ENCODE measurements at places on chromosomes 3 and 15.
A peak's percentile ranks its signal among the peaks of the same experiment; 100 is the strongest.

DNA sequence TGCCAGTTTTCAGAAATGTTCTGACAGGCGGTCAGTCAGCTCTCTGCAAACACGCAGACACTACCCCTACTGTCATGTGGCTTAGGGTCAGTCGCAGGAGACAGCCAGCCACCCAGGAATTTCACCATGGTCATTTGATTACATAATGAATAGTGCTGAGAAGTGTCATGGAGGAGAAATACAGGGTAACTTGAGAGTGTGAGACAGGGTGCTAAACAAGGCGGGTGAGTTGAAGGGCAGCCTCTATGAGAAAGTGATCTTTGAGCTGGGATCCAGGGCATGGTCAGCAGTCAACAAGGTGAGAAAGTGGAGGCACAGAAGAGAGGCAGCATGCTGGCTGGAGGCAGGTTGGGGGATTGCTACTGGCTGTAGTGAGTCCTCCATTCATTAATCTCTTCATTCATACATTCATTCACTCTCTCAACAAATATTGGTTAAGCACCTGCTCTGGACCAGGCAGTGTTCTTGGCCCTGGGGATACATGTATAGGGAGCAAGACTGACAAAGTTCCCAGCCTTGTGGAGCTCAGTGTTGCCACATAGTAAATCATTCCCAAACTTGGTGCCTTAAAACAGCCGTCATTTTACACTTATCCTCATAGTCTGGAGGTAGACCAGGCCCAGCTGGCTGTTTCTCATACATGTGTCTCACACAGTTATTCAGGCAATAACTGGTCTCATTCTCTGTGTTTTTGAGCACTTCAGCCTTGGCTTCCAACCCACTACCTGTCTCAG lies 14.8 kb downstream of the PXYLP1 start:
- no peak overlapping the region for H3K4me3 ChIP-seq
- no peaks in the 10 kb centered on the region for H3K36me3 ChIP-seq
- DNase-seq, result no peak
- peaks cover 17% of the 10 kb centered on the region for H3K4me1 ChIP-seq
- no peaks in the 10 kb centered on the region for H3K27me3 ChIP-seq

DNA sequence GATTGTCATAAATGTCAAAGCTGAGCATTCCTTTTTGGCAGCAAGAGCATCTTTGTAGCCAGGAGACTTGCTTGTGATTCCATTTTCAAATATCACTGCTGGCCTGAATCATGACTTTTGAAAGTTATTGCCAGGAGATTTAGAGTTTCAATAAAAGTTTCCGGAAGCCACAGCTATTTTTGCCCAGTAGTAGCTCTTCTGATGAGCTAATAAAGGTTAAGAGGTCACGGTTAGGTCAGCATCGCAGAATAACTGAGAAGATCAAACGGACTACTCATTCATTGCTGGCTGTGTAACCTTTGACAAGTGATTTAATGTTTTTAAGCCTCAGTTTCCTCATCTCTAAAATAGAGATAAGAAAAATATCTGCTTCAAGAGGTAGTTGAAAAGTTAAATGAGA lies 105.1 kb upstream of the ETV5 start:
- H3K27ac ChIP-seq, result no peak overlapping the region
- H3K4me3 ChIP-seq, result no peak overlapping the region
- no peaks in the 10 kb centered on the region for H3K36me3 ChIP-seq
- H3K4me1 ChIP-seq, result no peaks in the 10 kb centered on the region
- no peaks in the 10 kb centered on the region for H3K27me3 ChIP-seq
- no peak for DNase-seq

DNA sequence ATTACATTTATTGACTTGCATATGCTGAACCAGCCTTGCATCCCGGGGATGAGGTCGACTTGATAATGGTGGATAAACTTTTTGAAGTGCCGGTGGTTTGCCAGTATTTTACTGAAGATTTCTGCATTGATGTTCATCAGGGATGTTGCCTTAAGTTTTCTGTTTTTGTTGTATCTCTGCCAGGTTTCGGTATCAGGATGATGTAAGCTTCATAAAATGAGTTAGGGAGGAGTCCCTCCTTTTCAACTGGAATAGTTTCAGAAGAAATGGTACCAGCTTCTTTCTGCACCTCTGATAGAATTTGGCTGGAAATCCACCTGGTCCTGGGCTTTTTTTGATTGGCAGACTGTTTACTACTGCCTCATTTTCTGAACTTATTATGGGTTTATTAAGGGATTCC lies 250.8 kb downstream of the TBC1D5 start:
- H3K27me3 ChIP-seq, result no peaks in the 10 kb centered on the region
- no peak for DNase-seq
- no peak overlapping the region for H3K4me3 ChIP-seq
- no peaks in the 10 kb centered on the region for H3K4me1 ChIP-seq
- H3K27ac ChIP-seq, result no peak overlapping the region

- H3K36me3 ChIP-seq, result peaks cover 2% of the 10 kb centered on the region
- H3K27ac ChIP-seq, result no peak overlapping the region
- peak; percentile 26 for DNase-seq
- peaks cover 9% of the 10 kb centered on the region for H3K4me1 ChIP-seq
- H3K27me3 ChIP-seq, result no peaks in the 10 kb centered on the region
Observed at GRCh38 chr3:47890828-47891612, 88.1 kb downstream of the DHX30 start.

DNA sequence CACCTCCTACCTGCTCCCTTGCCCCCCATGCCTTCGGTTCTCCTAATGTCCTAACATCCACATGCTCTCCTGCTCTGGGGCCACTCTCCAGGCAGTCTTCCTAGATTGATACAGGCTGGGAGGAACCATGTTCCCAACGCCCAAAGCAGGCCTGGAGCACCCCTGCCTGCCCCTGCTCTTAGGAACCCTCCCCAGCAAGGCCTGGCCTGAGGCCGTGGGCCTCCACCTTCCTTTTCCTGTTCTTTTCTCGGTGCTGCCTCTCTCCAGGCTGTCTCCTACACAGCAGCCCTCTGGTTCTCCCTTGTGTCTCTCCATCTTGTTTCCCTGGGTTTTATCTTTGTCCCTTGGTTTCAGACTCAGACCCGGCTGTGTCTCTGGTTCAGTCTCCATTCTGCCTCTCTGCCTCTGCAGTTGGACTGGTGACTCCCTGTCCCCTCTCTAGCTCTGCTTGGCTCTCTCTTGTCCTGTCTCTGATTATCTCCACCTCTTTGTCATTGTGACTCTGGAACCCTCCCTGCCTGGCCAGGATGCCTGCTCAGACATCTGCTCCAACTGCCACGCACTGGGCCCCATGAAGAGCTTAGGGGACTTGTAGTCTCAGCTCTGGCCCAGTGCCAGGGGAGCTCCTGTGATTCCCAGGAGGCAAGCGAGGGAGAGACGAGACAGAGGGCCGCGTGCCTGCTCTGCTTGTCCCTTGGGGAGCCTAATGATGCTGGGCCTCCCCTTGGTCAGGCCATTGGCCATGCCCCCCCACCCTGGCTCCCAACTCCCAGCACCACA lies 26.0 kb upstream of the RPL29 start:
- H3K4me3 ChIP-seq, result no peak overlapping the region
- no peak for DNase-seq
- no peaks in the 10 kb centered on the region for H3K4me1 ChIP-seq
- no peaks in the 10 kb centered on the region for H3K27me3 ChIP-seq

All from kidney (tissue), 22 donors.